ENCODE measurements at places on chromosomes 11 and 22.

DNA sequence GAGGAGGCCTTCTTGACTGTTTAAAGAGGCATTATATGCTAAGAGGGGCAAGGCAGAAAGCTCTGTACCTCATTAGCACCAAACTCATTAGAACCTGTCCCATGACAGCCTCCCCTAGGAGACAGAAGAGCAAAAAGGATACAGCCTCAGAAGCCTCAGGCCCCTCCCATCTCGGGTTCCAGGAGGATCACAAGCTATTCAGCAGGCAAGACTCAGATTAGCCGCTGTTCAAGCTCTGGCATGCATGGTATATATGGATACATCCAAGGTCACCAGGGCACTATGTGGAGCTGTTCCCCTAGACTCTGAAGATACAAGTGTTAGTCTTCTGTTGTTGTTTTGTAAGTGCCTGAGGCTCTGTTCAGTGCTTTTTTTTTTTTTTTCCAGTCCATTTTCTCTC, 32.1 kb downstream of the ATXN10 start:
- DNase-seq = no peak

DNA sequence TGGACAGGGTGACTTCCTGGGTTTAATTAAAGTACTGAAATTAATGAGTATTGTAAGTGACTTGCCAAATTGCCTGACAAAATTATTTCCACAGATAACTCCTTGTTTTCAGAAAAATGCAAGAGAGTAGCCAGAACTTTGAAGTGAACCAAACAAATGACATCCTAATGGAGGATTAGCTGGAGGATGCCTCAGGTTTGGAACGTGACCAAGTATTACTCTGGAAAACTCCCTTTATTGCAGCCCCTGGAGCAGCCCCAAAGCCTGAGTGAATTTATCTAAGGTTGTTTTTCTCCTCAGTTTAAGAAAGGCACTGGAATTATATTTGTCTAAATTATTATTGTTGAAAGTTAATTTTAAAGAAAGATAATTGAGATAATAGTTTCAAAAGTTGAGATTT, 343.6 kb upstream of the MTNR1B start:
- DNase-seq = no peak

DNA sequence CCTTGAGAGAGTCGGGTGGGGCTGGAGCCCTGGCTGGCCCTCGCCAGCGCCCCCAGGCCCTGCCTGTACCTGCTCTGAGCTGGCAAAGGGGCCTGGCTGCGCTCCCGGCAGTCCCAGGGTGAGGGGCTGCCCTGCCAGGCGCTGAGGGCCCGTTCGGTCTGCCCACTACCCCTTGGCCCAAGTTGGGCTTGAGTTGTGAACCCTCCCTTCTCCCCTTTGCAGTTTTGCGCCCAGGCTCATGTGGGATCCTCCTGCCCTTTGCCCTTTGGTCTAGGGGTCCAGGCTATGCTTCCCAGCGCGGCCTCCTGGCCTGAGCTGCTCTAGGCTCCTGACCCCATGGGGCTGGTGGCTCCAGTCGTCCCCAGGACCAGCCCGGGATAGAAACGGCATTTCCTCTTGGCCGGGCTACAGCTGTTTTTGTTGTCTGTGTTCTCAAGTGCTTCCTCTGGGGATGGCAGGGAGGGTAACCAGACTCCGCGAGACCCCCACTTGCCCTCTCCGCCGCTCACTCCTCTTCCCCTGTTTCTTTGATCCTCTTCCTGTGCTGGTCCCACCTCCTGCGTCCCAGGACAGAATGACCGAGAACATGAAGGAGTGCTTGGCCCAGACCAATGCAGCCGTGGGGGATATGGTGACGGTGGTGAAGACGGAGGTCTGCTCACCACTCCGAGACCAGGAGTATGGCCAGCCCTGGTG, 34.9 kb downstream of the PRDM11 start:
- DNase-seq = peak; percentile 62

DNA sequence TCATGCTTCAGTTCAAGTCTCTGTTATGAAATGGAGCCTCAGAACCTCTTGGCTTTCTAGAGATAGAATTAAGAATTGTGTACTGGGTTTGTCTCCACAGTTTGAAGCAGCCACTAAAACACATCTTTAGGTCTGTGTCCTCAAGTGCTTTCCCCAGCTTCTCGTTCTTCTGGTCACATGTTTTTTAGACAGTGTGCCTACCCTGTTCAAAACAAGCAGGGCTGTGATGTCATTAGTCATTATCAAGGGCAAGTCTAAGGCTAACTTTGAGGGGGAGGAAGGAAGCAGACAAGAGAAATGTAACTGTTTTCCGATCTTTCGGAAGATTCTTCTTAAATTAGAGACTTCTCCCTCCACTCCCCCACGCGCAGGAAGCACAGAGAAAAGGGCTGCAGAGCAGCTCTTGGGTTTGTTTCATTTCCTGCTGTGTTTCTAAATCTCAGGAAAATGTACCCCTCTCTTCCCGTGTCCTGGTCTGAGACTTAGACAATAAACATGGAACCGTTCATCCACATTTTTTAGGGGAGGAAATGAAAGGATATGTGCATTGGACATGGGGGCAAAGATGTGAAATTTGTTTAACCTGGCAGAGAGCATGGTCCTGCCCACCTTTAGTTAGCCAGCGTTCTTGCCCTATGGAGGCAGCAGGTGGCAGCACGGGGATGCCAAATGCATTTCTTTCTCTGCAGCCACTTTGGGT, 3.1 kb downstream of the AKIP1 start:
- peak; percentile 57 for DNase-seq

GRCh38 chr11:60970369-60970774, 1.1 kb upstream of the CD6 start:
- no peak for DNase-seq

DNA sequence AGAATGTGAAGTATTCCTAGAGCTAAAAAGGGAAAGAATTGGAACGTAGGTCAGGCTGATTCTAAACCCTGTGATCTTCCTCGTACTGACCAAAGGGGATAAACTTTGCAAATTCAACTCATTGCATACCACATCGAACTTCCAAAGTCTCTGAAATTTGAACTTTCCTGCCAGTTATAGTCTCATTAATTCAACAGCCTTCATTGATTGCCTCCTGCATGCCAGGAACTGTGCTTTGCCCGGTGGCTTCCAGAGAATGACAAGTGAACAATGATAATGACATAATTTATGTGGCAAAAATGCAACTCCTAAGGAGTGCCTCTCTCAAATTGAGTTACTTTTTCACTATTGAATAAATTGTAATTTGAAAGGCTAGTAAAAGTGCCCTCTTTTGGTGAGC, 107.7 kb upstream of the LDLRAD3 start:
- DNase-seq = no peak

DNA sequence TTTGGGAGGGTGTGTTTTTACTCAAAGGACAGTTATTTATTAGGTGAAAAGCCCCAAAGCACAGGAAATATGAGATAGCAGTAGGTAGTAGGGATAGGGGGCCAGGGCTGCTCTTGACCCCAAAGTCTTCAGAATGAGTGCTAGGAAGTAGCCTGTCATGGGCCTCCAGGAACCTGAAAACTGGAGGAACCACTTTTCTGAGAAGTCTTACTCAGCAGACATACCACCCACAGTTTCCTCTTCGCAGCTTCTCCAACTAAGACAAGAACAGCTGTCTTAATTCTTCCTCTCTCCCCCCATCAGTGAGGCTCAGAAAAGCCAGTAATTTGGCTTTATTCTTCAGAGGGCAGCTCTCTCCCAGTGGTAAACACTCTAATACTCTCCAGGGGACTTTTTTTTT, 84.0 kb upstream of the CTSC start:
- DNase-seq = no peak

GRCh38 chr11:130322126-130322525, 7.4 kb upstream of the ZBTB44 start:
- DNase-seq = no peak

- DNase-seq = no peak
Observed at GRCh38 chr11:93133488-93134109, 64.2 kb downstream of the SLC36A4 start.

GRCh38 chr11:35387111-35387982, 32.0 kb downstream of the SLC1A2 start:
- DNase-seq = no peak

DNA sequence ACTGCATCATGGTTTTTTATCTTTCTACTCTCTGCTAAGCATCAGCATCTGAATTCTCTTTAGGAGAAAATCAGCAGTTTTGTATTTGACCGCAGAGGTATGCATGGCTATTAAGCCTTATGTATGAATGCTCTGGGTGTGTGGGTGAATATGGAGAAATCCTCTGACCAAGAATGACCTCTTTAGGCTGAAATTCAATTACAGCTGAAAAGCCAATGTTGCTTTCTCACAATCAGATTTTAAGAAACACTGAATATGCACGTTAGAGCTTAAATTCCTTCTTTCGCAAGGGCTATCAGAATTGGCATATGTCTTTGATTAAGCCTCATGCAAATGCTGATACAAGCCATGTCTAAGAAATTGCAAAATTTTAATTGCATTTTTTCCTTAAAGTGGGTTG, 43.2 kb downstream of the ARHGAP42 start:
- no peak for DNase-seq

GRCh38 chr22:45804986-45805325, 133.3 kb downstream of the ATXN10 start:
- DNase-seq = no peak

DNA sequence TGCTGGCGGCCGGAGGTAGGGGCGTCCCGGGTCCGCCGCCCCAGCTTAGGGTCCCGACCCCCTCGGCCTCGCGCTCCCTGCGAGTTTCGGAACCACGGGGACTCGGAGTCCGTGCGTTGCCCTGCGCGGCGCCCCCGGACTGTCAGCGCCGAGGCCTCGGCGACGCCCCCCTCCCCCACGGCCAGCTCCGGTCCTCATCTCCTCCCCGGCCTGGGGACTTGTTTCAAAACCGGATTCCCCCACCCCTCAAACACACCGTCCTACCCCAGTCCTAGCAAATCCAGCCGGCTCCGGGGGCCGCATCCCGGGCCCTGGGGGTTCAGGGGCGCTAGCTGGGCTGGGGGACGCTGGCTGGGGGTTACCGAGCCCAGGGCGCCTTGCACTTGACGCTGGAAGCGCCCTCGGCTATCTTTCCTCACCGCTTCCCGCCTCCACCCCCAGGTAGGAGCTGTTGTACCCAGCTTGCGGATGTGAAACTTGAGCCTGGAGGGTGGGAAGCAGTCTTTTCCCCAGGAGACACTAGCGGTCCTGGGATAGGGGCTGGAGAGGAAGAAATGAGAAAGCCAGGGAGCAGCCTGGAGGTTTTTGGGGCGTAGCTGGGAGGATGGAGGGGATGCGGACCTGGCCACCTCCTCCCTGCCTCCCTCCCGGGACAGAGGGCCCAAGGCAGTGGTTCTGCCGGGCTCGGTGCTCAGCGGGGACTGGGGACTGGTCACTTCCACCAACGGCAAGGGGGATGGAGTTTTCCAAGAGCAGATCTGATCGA, 550 bp downstream of the FBLN1 start:
- no peak for DNase-seq

GRCh38 chr22:27152033-27152432, 494.6 kb downstream of the MIAT start:
- no peak for DNase-seq

GRCh38 chr11:7278314-7278917, 26.7 kb downstream of the SYT9 start:
- DNase-seq = no peak

DNA sequence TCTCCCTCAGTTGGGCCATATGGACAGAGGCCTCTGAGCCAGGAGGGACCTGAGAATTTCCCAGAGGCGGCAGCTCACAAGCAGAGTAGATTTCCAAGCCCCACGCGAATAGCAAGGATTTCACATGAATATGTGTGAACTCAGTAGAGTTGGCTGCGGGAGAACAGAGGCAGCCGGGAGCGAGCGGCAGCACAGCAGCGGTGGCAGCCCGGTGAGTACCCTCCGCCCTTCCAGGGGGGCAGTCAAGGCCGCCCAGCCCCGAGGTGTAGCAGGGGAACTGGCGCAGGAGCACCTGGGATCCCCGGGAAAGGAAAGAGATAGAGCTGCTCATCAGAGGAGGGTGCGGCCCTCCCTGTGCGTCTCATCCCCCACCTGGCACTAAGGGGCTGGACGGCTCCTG, 8.4 kb upstream of the MS4A15 start:
- no peak for DNase-seq

DNA sequence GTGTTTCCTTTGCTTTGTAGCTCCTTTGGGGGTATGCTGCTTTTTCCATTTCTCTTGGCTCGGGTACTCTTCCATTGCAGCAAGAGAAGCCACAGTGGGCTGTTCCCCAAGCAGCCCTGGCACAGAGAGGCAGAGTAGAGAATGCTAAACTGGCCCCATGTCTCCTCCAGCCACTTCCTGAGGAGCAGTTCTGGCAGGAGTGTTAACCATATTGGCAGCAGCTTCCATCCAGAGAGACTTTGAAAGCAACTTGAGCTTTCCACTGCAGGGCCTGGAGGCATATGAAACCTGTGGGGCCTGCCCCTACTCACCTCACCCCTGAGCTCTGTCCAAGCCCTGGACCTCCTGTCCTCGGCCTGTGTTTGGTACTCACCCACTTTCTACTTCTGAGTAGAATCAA, 61.8 kb downstream of the ALX4 start:
- DNase-seq = peak; percentile 55

DNA sequence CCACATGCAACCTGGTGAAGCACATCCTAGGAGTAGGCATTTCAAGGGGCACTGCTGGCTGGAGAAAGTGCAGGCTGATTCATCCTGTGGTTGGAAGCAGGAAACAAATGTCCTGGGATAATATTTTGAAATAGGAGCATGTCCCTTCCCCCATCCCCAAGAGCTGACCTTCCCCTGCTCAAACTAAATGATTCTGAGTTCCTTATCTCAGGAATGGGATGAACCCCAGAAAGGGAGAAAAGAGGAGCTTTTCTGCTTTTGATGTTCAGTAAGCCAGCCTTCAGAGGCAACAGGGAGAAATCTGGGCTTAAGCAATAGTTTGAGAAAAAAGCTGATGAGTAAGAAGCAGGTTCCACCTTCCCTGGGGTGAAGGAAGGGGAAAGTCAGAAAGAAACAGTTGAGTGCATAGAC, 19.5 kb upstream of the SPON1 start:
- DNase-seq = no peak

Data from right hindlimb (tissue), 1 donor.